Astrocyte of the spinal cord (primary cell): ENCODE measurements at places on chromosomes 7 and 10.

- peak; percentile 66 for DNase-seq
Observed at GRCh38 chr10:106360870-106361269, 803.6 kb downstream of the SORCS1 start.

DNA sequence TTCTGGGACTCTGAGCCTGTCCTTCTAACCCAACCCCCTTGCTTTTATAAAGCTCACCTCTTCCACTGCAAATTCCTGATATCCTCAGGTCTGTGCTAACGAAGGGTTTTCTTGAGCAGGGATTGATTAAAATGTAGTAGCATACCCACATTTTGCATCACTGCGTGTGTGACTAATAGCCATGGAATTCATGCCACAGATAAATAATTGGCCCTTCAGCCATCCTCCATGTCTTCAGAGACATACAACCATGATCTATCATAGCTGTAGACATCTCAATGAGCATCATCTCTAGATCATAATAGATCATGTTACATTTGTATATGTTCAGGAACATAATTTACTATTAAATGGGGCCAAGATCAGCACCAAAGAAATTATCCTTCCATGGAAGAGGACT, 990.3 kb downstream of the KCNMA1 start:
- no peak for DNase-seq

- DNase-seq, result peak; percentile 96
Observed at GRCh38 chr10:96509017-96509641, 4.6 kb downstream of the TLL2 start.

DNA sequence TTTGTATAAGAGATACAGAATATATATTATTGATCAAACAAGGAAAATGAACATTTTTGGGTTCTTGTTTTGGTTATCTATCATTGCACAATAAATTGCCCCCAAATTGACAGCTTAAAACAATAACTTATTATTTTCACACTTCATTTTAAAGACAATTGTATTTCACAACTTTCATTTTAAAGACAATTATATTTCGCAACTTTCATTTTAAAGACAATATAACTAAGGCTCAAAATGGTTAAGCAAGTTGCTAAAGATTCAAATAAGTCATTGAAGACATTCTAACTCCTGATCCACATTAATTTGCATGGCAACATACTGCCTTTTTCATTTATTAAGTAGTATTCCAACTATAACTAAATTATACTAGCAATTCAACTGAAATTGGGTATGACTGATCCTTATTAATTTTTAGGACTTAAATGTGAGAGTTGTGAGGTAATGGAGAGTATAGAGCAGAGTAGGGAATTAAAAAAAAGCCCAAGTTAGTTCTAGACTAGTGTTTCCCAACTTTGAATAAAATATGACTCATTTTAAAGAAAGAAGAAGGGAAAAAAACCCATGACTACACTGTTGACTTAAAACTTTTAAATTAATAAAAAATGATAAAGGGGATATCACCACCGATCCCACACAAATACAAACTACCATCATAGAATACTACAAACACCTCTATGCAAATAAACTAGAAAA, 9.9 kb upstream of the STEAP2 start:
- DNase-seq, result no peak

GRCh38 chr10:61836888-61837754, 64.4 kb upstream of the ARID5B start:
- peak; percentile 93 for DNase-seq
